ENCODE measurements at places on chromosomes 13 and 19. TPM values are rescaled to one million over a fixed set of nuclear protein-coding genes. Genes with fewer than 3 reads are reported as not detected.

Gene C19orf67
- not detected for total RNA-seq

Gene LILRB3
- not detected for total RNA-seq

GRCh38 chr13:79090552-79091124 lies 315.4 kb downstream of the RBM26 start:
- DNase-seq = no peak
- no peaks in the 10 kb centered on the region for H3K27me3 ChIP-seq
- no peak overlapping the region for H3K4me3 ChIP-seq

- H3K4me3 ChIP-seq = no peak overlapping the region
- H3K27me3 ChIP-seq = no peaks in the 10 kb centered on the region
- H3K4me1 ChIP-seq = peaks cover 3% of the 10 kb centered on the region
These were observed 56.6 kb upstream of the RANBP3 start for GRCh38 chr19:6034512-6034911.

Gene C5AR1
- total RNA-seq = 0.33 TPM

All from fibroblast of lung (primary cell).